ENCODE measurements at places on chromosomes 12 and 14.

DNA sequence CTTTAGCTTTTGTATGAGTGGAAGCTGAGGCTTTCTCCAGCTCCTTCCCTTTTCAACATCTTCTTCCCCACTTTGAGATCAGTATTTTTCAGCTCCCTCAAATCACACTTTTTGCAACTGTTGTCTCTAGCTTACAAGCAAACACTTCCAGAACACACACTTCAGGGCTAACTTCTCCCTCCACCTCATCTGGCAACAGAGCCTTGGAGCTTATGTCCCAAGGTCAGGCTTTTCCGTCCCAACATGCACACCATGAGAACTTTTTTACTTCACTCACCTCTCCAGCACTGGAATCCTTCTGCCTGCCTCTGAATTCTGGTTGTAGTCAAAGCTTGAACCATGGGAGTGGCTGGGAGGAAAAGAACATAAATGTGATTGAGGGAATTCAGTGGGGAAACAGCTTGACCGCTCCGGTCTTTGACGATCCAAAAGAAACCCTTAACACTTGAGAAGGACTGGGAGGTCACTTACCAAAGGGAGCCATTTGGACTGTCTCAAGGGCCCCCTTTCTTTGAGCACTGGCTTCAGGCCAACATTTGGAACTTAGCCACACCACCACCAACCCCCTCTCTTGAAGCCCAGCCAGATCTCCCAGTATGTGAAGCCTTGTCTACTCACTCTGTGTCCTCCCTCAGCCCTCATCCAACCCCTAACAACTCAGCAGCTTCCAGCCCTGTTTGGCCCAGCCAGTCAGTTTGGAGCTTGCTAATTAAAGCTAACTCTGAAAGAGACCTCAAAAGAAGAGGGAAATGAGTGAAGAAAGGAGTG is 3.9 kb upstream of the BLOC1S1 start:
- DNase-seq: no peak

GRCh38 chr12:52052468-52053186 is 1.4 kb downstream of the NR4A1 start:
- no peak for DNase-seq

DNA sequence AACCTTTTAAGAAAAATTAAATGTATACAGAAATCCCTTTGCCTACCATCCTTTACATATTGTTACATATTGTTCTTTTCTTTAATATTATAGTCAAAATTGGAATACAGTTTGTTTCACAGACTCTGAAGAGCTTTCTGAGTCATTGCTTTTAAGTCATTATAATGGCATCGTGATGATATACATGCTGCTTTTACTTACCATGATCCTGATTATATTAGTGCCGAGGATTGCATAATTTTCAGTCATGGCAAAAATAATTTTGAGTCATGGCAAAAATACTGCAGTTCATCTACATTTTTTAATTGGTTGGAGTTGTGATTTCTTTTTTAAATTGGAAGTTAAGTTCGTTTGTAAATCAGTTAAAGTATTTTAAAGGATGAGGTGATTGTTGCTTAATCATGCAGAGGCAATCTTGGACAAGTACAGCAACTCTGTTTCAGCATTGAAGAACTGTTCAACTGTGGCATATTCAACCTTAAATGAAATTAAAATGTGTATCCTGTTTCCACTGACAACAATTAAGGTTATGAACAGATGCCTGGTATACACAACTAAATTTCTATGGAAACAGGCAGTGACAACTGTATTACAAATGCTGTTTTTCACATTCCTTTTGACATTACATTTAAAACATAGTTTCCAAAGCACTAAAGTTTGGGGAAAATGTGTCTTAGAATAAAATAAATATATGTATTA is 142.3 kb downstream of the PCNX1 start:
- DNase-seq: no peak

GRCh38 chr12:122295877-122296276 is 29.6 kb upstream of the VPS33A start:
- DNase-seq: no peak

GRCh38 chr12:27631365-27631764 is 64.9 kb upstream of the REP15 start:
- DNase-seq: no peak

DNA sequence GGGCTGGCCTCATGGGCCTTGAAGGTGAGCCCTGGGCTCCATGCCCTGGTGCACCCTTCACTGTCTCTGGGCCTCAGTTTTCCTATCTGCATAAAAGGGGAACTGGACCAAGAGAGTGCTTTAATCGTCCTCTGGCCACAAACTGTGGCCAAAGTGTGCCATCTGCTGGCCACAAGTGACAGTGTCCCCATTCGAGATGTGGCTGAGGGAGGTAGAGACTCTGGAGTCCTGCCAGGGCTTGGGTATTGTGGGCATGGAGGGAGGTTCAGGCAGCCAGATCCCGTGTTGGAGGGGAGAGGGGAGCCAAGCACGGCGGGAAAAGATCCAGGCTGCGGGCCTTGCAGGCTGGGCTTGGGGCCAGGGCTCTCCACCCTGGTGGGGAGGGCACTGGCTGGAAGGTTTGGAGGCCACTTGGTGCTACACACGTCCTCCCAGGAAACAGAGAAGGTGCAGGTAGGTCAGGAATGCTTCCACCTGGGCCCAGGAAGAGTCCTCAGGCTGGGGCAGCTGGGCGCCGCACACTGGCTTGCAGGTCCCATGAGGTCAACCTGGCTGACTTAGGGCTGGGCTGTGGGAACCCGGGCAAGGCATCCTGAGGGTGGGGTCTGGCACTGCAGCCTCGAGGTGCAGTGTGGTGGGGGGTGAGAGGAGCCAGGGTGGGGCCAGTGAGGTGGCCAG is 7.3 kb upstream of the KIF26A start:
- no peak for DNase-seq

DNA sequence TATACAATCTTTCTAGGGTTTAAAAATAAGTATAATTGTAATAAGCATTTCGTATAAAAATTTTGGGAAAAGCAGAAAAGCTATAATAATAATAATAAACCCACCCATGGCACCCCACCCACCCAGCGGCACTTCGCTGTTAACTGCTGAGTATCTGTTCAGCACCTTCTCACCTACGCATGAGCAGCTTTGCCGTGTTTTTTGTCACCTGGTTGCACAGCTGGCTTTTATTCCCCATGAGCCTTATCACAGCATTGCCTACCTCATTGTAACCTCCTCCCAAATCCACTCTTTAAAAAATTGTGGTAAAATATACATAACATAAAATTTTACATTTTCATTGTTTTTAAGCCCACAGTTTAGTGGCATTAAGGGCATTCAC is 34.7 kb downstream of the CYP46A1 start:
- DNase-seq: no peak

DNA sequence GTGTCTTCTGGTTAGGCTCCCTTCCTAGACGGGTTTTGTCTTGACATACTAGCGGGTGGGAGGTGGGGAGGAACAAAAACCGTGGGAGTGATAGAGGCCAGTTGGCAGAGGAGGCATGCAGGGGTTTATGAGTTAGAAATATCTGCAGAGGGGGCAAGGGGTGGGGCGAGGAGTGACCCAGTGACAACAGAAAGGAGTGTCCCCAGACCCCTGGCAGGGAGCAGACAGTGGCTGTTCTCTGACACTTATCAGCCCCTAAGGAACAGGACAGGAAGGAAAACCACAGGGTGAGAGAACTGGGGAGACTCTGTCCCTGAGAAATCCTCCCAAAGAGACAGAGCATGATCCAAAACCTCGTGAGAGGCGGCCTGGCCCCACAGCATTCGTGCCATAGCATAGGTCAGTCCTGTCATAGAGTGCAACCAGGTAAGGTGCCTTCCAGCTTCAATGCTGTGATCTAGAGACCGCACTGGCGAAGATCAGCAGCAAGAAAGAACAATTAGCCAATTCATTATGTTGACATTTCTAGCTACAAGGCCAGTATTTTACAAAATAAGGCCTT is 141.4 kb downstream of the CRADD start:
- no peak for DNase-seq

- no peak for DNase-seq
These were observed 41.1 kb downstream of the PRB3 start for GRCh38 chr12:11228296-11228879.

DNA sequence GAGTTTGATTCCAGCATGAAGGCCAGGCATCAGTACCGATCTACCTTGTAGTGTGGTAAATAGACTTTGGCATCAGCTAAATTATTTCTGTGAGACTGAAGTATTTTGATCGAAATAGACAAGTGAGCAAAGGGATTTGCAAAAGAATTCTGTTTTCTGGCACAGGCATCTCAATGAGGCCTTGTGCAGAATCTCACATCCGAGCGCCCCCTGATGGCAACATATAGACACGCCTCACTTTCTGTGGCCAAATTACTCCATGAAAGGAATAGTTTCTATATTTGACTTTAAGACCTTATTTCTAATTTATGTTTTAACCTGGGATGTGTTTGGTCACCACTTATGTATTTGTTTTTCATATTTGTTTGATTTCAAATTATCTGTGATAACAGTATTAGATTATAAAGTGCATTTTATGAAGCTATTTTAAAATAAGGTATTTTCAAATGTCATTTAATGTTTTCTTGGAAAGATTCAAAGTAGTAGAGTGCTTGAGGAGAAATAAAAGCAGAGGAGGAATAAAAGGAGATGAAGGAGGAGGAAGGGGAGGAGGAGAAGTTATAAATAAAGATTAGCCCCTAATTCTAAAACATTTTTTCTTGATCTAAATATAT is 731.9 kb downstream of the NRXN3 start:
- DNase-seq: no peak

GRCh38 chr12:10243818-10244520 is 31.3 kb downstream of the GABARAPL1 start:
- no peak for DNase-seq

GRCh38 chr12:88951860-88952561 is 371.7 kb upstream of the KITLG start:
- no peak for DNase-seq

GRCh38 chr12:3747543-3747942 is 5.4 kb downstream of the CRACR2A start:
- no peak for DNase-seq

- no peak for DNase-seq
These were observed 205.1 kb upstream of the GZMB start for GRCh38 chr14:24838945-24839616.

DNA sequence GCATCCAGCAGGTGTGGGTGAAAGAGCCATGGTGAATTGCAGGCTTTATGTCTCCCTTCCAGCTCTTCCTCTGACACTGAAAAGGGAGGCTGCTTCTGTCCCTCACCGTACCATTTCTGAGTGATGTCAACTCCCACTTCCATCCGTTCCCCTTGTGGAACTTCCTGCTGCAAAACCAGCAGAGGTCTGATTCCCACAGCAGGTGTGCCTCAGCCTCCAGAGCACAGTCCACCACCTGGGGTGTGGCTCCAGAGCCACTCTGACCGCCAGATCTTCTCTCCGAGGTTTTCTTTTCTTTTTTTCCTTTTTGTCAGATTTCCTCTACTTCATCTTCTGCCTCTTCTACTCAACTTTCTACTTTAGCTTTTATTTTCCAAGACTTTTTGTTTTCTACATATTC is 62.7 kb downstream of the CDC42BPB start:
- DNase-seq: no peak

DNA sequence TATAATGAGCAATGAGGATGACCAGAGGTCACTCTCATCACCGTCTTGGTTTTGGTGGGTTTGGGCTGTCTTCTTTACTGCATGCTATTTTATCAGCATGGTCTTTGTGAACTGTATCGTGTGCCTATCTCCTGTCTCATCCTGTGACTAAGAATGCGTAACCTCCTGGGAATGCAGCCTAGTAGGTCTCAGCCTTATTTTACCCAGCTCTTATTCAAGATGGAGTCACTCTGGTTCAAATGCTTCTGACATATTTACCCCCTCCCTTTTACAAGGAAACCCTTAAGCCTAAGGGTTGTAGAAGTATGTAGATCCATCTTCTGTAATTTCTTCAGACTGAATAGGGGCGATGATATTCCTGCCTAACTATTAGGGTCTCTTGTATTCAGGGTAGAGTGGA is 8.4 kb downstream of the IFI27L1 start:
- DNase-seq: no peak

DNA sequence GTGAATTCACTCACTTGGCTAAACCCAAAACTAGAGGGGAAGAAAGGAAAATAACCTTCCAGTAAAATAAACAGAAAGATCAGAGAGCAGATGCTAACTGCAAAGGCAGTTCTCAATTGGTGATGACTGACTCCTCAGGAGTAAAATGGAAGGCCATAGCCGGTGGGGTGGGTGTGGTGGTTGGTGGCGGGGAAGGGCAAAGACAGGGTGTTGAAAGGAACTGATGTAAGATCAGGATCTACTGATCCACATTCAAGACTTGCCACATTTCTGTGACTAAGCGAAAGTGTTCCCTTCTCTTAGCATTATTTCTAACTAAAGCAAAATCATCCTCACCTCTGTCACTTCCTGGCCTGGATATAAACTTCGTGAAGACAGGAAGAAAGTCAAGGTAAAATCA is 26.3 kb upstream of the TC2N start:
- no peak for DNase-seq

DNA sequence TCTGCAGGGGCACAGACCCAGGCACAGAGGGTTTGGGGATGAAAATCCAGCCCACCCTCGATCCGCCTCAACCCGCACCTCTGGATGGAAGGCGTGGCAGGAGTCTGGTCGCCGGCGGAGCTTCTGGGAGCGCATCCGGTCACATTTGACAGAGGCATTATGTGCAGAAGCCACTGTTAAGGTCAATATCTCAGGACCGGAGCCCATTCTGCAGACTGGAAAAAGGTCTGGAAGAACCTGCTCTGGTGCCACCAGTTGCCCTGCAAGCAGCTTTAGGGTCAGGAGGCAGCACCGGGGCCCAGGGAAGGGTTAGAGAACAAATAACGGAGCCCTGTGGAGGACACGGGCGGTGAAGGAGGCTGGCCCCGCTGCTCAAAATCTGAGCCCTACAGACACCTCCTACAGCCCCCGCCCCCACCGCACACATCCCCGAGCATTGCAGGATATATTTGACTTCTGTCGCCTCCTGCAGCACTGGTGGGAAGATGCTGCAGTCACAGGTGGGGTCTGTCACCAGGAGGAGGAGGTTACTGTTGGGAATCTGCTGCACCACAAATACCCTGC is 25.1 kb upstream of the LRTM2 start:
- no peak for DNase-seq

- no peak for DNase-seq
These were observed 107.4 kb downstream of the AEBP2 start for GRCh38 chr12:19546611-19547162.

GRCh38 chr12:128727999-128728398 is 95.8 kb downstream of the SLC15A4 start:
- DNase-seq: no peak

DNA sequence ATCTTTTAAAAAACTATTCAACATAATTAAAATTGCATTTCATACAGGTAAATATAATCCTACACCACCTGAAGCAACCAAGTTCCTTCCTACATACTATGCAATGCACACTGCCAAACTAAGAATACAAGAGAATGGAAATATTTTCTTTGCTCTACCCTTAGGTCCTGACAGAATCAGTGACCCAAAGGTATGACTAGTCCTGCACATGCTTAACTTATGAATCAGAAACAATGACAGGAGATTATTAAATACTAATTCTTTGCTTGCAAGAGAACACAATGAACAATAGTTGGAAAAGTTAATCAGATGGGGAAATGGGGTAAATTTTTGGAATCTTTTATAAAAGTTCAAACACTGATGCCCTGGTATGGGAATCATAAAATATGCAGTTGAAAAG is 220.1 kb downstream of the SOX5 start:
- DNase-seq: no peak

- DNase-seq: no peak
These were observed 9.2 kb downstream of the AGAP2 start for GRCh38 chr12:57729321-57729844.

- no peak for DNase-seq
These were observed 300.7 kb upstream of the TBX3 start for GRCh38 chr12:114984634-114985061.

- DNase-seq: no peak
These were observed 23.3 kb downstream of the PAX9 start for GRCh38 chr14:36684946-36685345.

All from activated T-helper 1 cell treated with Interleukin-2 at 50 U/mL for 16 hours (primary cell).